ENCODE measurements at places on chromosomes 4 and X. TPM values are rescaled to one million over a fixed set of nuclear protein-coding genes. Genes with fewer than 3 reads are reported as not detected.

GRCh38 chr4:1510931-1511330 lies 104.7 kb upstream of the NKX1-1 start:
- no peak overlapping the region for H3K4me3 ChIP-seq
- H3K4me1 ChIP-seq: no peaks in the 10 kb centered on the region
- H3K27me3 ChIP-seq: peaks cover 13% of the 10 kb centered on the region
- no peaks in the 10 kb centered on the region for H3K36me3 ChIP-seq

DNA sequence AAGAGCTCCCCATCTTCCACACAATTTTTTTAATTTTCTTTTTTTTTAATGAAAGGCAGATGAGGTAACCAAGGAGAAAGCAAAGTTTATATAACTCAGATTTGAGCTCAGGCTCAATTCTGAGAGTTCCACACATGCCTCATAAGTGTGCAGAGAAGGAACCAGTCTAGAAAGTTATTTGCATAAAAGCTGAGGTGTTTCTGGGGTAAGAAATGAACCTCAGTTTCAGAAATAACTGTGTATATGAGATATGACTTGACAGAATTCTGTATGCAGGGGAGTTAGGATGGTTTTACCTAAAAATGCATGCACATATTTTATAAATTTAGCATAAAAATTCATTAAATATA lies 51.3 kb downstream of the DTHD1 start:
- H3K36me3 ChIP-seq: no peaks in the 10 kb centered on the region
- H3K4me1 ChIP-seq: no peaks in the 10 kb centered on the region
- no peak overlapping the region for H3K27ac ChIP-seq
- DNase-seq: no peak
- H3K4me3 ChIP-seq: no peak overlapping the region

GRCh38 chr4:15996773-15997172 lies 33.8 kb upstream of the FGFBP2 start:
- H3K27ac ChIP-seq: no peak overlapping the region
- no peak for DNase-seq
- H3K27me3 ChIP-seq: no peaks in the 10 kb centered on the region
- H3K36me3 ChIP-seq: no peaks in the 10 kb centered on the region

Gene PLRG1
- 34.7 TPM for total RNA-seq

GRCh38 chr4:80412322-80412721 lies 76.8 kb downstream of the CFAP299 start:
- H3K27me3 ChIP-seq: no peaks in the 10 kb centered on the region
- H3K4me1 ChIP-seq: no peaks in the 10 kb centered on the region
- H3K36me3 ChIP-seq: no peaks in the 10 kb centered on the region
- no peak for DNase-seq
- H3K4me3 ChIP-seq: no peak overlapping the region

DNA sequence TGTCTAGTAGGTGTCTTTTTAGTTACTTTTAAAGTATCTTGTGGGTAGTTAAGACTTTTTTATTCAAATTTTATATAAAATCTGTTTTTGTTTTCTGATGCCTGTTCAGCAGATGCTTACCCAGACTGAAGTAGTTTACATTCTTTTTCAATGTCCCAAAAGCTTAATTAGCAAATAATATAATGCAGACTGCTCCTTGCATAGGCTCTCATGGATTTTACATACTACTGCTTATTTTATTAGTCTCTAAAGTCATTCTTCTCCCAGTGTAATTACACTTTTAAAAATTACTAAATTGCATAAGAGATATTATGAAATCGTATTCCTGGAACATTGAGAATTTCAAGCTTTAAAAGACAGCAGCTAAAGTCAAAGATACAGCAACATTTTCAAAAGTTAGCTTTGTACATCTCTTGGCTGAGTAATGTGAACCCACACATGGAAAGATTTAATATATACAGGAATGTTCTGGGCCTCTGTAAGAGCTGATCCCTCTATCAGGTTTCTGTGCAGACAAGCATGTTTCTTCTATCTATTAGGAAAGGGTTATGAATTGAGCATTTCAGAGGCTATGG lies 148.4 kb upstream of the SPRY1 start:
- H3K4me3 ChIP-seq: no peak overlapping the region
- peaks cover 14% of the 10 kb centered on the region for H3K4me1 ChIP-seq
- no peak overlapping the region for H3K27ac ChIP-seq
- H3K27me3 ChIP-seq: no peaks in the 10 kb centered on the region
- no peaks in the 10 kb centered on the region for H3K36me3 ChIP-seq
- DNase-seq: no peak

Gene DMP1
- total RNA-seq: not detected

- no peak overlapping the region for H3K4me3 ChIP-seq
- no peak for DNase-seq
- no peak overlapping the region for H3K27ac ChIP-seq
Observed at GRCh38 chr4:73815145-73815544, 21.3 kb upstream of the CXCL6 start.

Gene PLXNA3
- 10.0 TPM for total RNA-seq

Gene TNIP3
- total RNA-seq: not detected

- no peaks in the 10 kb centered on the region for H3K4me1 ChIP-seq
- H3K27ac ChIP-seq: no peak overlapping the region
- H3K4me3 ChIP-seq: no peak overlapping the region
- no peaks in the 10 kb centered on the region for H3K36me3 ChIP-seq
- H3K27me3 ChIP-seq: no peaks in the 10 kb centered on the region
Observed at GRCh38 chrX:142312591-142312990, 107.5 kb upstream of the MAGEC2 start.

Gene SRPX
- total RNA-seq: 139 TPM

GRCh38 chrX:46595084-46595483 lies 21.5 kb downstream of the CHST7 start:
- no peak overlapping the region for H3K27ac ChIP-seq
- H3K36me3 ChIP-seq: no peaks in the 10 kb centered on the region
- H3K4me3 ChIP-seq: no peak overlapping the region
- DNase-seq: no peak
- no peaks in the 10 kb centered on the region for H3K4me1 ChIP-seq

DNA sequence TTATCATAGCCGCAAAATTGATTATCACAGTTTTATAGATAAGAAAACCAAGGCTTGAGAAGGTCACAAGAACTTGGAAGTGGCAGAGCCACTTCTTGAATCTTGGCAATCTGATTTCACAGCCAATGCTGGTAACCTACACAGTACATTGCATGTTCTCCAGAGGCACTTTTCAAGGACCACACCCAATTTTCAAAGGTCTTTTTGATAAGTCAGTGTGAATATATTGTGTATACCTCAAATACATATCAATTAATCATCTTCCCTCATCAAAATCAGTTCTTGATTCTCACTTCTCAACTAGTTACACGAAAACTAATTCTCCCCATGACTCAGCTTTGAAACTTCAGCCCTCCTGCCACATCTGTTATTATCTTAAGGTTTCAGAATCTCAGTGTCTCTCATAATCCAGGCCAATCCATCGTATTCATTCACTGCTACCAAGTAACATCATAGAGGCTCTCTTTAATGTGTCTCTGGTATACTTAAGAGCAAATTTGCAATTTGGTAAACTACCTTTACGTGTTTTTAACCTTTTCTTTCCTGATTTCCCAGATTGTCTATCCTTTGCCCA lies 16.8 kb downstream of the CAMK2D start:
- no peak overlapping the region for H3K4me3 ChIP-seq
- H3K27ac ChIP-seq: no peak overlapping the region
- H3K4me1 ChIP-seq: no peaks in the 10 kb centered on the region

Gene SOX3
- total RNA-seq: not detected

Gene IL1RAPL2
- total RNA-seq: not detected

Gene NRK
- total RNA-seq: 3.2 TPM

- H3K27ac ChIP-seq: no peak overlapping the region
- no peaks in the 10 kb centered on the region for H3K4me1 ChIP-seq
- no peak overlapping the region for H3K4me3 ChIP-seq
Observed at GRCh38 chr4:1590244-1590643, 93.9 kb downstream of the FAM53A start.

GRCh38 chrX:136205882-136206380 lies 45.3 kb downstream of the MAP7D3 start:
- no peak overlapping the region for H3K4me3 ChIP-seq
- no peaks in the 10 kb centered on the region for H3K27me3 ChIP-seq
- peak overlapping the region; percentile 45 for H3K27ac ChIP-seq
- H3K4me1 ChIP-seq: peaks cover 39% of the 10 kb centered on the region
- peaks cover 22% of the 10 kb centered on the region for H3K36me3 ChIP-seq

- H3K4me1 ChIP-seq: no peaks in the 10 kb centered on the region
- no peak overlapping the region for H3K4me3 ChIP-seq
- no peak overlapping the region for H3K27ac ChIP-seq
- no peak for DNase-seq
- no peaks in the 10 kb centered on the region for H3K27me3 ChIP-seq
- H3K36me3 ChIP-seq: no peaks in the 10 kb centered on the region
Observed at GRCh38 chrX:134743091-134743490, 84.8 kb upstream of the PLAC1 start.

DNA sequence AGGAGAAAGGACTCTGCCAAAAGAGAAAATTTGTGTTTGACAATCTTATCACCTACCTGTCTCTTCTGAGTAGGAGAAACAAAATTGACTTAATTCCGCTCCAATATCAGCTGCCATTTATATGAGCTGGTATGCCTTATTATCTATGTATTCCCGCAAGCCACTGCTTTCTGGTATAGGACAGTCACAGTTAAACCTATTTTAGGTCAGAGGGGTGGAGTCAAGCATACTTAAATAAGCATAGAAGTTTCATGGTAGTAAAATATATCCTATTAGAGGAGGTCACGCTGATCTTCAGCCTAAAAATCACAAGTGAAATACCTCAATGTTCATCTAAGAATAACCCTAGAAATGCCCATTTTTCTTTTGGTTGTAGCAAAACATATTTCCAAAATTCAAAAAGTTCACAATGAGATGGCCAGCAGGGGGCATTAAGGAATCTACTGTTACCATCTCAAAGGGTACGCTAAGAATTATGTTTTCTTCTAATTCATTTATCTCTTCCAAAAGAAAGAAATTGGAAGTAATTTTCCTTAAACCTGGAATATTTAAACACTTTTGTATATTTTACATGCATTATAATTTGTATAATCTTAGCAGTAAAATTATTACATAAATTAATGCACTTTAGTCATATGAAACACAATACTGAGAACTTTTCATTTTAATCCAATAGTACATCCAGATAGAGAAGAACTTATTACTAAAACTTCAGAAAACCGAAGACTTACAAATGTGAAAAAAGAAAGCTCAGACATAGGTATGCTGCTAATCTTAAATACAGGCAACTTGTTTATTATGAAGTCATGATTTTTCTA lies 10.5 kb downstream of the PPAT start:
- H3K36me3 ChIP-seq: no peaks in the 10 kb centered on the region
- no peak for DNase-seq
- no peaks in the 10 kb centered on the region for H3K4me1 ChIP-seq
- no peak overlapping the region for H3K4me3 ChIP-seq
- H3K27me3 ChIP-seq: no peaks in the 10 kb centered on the region

- H3K27ac ChIP-seq: no peak overlapping the region
- H3K36me3 ChIP-seq: no peaks in the 10 kb centered on the region
- no peak overlapping the region for H3K4me3 ChIP-seq
- no peaks in the 10 kb centered on the region for H3K4me1 ChIP-seq
- no peaks in the 10 kb centered on the region for H3K27me3 ChIP-seq
- DNase-seq: no peak
Observed at GRCh38 chrX:108946531-108946930, 210.2 kb upstream of the IRS4 start.

GRCh38 chr4:145829629-145830395 lies 108.8 kb downstream of the ZNF827 start:
- DNase-seq: no peak
- H3K27me3 ChIP-seq: no peaks in the 10 kb centered on the region
- peaks cover 2% of the 10 kb centered on the region for H3K4me1 ChIP-seq
- H3K36me3 ChIP-seq: peaks cover 6% of the 10 kb centered on the region

DNA sequence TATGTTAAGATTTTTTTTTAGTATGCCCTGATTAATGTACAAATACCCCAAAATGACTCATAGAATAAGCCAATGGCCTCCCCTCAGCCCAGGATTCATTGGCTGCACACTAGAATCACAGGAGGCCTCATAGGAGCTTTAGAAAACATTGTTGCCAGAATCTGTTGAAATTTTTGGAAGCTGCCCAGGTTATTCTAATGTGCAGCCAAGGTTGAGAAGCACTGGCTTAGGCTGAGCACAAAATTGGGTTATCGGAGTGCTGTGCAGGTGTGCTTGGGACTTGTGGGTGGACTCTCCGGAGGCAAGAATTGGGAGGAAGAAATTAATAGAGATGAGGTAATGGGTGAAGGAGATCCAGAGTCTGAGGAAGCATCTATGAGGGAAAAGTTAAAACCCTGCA lies 41.3 kb upstream of the VCX start:
- no peaks in the 10 kb centered on the region for H3K27me3 ChIP-seq
- H3K4me3 ChIP-seq: no peak overlapping the region
- H3K4me1 ChIP-seq: no peaks in the 10 kb centered on the region
- no peaks in the 10 kb centered on the region for H3K36me3 ChIP-seq

Gene SSX4B
- not detected for total RNA-seq

DNA sequence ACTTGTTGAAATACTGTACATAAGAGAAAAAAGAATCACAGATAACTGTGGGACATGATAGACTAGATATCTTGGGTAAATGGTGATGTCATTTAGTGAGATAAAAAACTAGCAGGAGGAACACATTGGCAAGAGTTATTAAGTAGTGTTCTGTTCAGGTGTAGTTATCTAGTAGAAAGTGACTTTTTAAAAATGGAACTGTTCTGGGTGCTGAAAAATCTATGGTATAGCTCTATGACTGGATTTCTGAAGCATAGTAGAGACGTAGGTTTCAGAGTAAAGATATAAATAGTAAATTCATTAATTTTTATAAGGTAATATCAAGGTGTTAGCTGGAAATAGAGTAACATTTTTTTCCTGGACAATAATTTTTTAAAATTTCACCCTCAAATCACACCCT lies 225.1 kb upstream of the UGT8 start:
- DNase-seq: no peak
- no peaks in the 10 kb centered on the region for H3K4me1 ChIP-seq
- no peak overlapping the region for H3K27ac ChIP-seq
- H3K27me3 ChIP-seq: no peaks in the 10 kb centered on the region
- H3K36me3 ChIP-seq: no peaks in the 10 kb centered on the region
- H3K4me3 ChIP-seq: no peak overlapping the region

Gene UGT2B17
- not detected for total RNA-seq

- no peaks in the 10 kb centered on the region for H3K27me3 ChIP-seq
- H3K27ac ChIP-seq: no peak overlapping the region
- no peaks in the 10 kb centered on the region for H3K36me3 ChIP-seq
- peaks cover 11% of the 10 kb centered on the region for H3K4me1 ChIP-seq
- no peak overlapping the region for H3K4me3 ChIP-seq
Observed at GRCh38 chr4:38154252-38154651, 194.1 kb downstream of the PTTG2 start.

Gene PDLIM3
- total RNA-seq: 445 TPM

Data from ascending aorta (tissue), 2 donors.